ENCODE measurements at places on chromosomes 5 and 9. TPM values are rescaled to one million over a fixed set of nuclear protein-coding genes. Genes with fewer than 3 reads are reported as not detected.

The OR5C1 gene
- total RNA-seq: not detected

The KIF24 gene
- 6.9 TPM for total RNA-seq

DNA sequence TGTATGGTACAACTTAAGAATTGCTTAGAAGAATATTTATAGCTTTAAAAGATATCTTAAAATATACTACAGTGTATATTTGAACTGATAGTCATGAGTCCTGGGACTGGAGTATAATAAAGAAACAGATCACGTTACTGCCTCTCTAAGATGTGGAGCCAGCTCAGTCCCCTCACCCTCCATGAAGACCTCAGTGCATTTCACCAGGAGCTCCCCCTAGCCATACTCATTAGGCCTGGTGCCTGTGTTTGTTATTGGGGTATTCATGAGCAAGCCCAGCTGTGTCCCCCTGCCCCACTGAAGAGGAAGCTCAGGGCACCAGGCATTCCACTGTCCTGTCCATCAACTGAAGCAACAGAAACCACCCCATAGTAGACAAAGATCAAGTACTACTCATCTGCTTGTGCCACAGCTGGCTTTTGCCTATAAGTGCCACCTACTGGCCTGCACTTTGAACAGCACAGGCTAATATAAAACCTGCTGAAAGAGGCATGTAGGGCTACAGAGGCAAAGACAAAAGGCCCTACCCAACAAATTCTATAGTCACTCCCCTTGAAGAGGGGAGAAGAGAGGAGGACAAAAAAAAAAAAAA lies 850.2 kb upstream of the NUDT12 start:
- DNase-seq: peak; percentile 2

- peak; percentile 40 for DNase-seq
Observed at GRCh38 chr9:94014066-94014654, 59.0 kb upstream of the BARX1 start.

DNA sequence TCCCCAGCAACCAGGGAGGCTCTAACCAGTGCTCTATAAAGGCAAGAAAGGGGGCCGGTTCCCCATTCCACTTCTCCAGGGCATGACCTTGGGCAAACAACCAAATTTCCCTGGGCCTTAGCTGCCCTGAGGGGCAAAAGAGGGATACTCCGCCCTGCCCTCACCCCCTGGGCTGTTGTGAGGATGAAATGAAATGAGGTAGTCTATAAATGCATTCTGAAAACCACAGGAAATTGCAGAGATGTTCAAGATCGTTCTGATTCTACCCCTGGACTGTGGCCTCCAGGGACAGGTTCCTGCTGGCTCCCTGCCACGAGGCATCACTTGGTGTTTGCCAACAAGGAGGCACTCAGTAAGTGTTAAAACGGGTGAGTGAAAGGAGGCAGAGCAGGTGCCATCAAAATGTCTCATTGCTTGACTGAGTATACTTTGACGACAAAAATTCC lies 5.7 kb downstream of the RAPGEF1 start:
- peak; percentile 64 for DNase-seq

Data from RPMI7951 (cell line).